ENCODE measurements at places on chromosomes 5 and 9. TPM values are rescaled to one million over a fixed set of nuclear protein-coding genes. Genes with fewer than 3 reads are reported as not detected.

DNA sequence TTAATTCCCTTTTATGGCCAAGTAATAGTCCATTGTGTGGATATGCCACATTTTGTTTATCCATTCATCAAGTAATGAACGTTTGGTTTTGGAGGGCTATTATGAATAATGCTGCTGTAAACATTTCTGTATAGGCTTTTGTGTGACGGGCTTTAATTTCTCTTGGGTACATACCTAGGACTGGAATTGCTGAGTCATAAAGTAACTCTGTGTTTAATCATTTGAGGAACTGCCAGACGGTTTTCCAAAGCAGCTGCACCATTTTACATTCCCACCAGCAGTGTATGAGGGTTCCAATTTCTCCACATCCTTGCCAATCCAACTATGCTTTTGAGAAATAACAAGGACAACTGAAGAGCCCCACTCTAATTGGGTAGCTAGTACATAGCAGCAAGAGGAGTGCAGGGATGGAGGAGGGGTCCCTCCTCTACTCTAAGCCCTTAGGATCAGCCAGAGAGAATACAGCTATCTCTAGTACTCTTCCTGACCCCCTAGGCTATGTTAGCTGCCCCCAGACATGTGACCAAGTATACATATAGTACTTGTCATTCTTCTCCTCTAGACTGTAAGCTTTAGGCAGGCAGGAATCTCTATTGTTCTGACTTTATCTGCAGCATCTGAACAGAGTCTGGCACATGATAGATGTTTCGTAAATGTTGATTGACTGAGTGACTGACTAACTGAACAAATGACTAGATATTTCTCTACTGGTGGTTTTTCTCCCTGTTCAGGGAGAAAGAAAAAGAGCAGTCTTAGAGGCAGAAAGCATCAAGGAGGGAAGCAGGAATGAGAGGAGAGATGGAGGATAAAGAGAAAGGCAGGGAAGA lies 22.1 kb upstream of the MATR3 start:
- DNase-seq = no peak

DMRT3 gene
- 0.26 TPM for total RNA-seq

CCT5 gene
- total RNA-seq = 104 TPM

DNA sequence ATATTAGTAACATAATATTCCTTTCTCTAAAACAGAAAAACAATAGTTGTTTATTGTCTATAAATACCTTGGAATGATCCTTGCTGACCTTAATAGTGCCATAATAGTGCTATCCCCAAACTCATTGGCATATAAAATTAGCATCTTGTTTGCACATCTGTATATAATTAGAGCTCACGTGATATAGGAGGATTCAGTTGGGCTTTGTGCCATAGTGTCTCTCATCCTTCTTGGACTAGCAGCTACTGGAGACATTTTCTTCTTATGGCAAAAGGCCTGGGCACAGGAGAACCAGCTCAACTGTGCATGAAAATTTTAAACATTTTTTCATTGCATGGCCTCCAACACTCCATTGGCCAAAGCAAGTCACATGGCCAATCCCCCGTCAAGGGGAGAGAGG lies 342.5 kb downstream of the SPATA31D1 start:
- DNase-seq = no peak

GRCh38 chr9:131178382-131178781 lies 53.0 kb downstream of the NUP214 start:
- DNase-seq = peak; percentile 63

PCDHA6 gene
- total RNA-seq = 0.45 TPM

- peak; percentile 78 for DNase-seq
These were observed 750 bp downstream of the DNM1 start for GRCh38 chr9:128203707-128204551.

NEUROG1 gene
- not detected for total RNA-seq

LRRC19 gene
- not detected for total RNA-seq

- no peak for DNase-seq
These were observed 101.1 kb upstream of the ZNF366 start for GRCh38 chr5:72608297-72608696.

- DNase-seq = no peak
These were observed 35.8 kb downstream of the ZNF782 start for GRCh38 chr9:96818533-96818932.

GRCh38 chr5:103693517-103693916 lies 130.9 kb upstream of the NUDT12 start:
- no peak for DNase-seq

GRCh38 chr5:75550597-75550996 lies 38.9 kb downstream of the POLK start:
- DNase-seq = no peak

IL4 gene
- not detected for total RNA-seq

NPR3 gene
- total RNA-seq = 15.2 TPM

DCTN4 gene
- total RNA-seq = 66.4 TPM

DNA sequence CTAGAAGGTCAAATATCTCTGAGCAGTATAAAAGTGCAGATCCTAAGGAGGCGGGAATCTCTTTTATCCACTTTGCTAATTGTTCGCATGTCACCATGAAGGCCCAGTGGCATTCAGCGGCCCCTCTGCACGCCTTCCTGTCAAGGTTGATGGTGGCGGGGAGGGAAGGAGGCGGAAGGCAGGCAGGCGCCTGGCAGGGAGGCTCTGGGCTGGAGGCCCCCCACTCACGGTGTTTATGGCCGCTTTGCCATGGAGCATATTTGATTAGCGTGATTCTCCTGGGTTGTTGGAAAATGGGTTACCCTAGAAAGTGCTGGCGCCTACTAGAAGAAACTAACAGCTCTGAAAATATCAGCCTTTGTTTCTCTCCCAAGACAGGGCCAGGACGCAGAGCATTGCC lies 209.6 kb downstream of the FSTL4 start:
- DNase-seq = peak; percentile 21

GARIN3 gene
- total RNA-seq = not detected

DNA sequence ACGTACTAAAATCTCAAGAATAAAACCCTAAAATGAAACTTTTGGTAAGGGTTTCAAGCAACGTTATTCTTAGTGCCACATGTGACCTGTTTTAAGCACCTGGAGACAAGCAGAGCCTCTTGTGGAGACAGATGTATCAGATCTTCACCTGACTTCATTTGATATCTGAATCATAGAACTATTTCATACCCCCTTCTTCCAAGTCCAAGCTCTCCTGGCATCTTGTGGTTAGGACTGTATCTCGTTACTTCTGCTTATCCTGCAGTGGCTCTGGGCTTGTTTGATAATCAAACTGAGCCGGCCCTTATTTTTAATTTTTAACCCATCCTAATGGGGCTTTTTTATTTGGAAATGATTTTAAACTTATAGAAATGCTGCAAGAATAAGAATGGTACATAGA lies 11.1 kb upstream of the FSD1L start:
- DNase-seq = no peak

GRCh38 chr5:87946271-87946670 lies 322.4 kb downstream of the TMEM161B start:
- no peak for DNase-seq

RAPGEF1 gene
- total RNA-seq = 93.2 TPM

- no peak for DNase-seq
These were observed 6.8 kb downstream of the RASEF start for GRCh38 chr9:83056174-83056573.

- peak; percentile 40 for DNase-seq
These were observed 37.5 kb upstream of the GFPT2 start for GRCh38 chr5:180390441-180391190.

OR1J2 gene
- total RNA-seq = not detected

- DNase-seq = no peak
These were observed 176.8 kb downstream of the MACROH2A1 start for GRCh38 chr5:135222171-135222681.

DNA sequence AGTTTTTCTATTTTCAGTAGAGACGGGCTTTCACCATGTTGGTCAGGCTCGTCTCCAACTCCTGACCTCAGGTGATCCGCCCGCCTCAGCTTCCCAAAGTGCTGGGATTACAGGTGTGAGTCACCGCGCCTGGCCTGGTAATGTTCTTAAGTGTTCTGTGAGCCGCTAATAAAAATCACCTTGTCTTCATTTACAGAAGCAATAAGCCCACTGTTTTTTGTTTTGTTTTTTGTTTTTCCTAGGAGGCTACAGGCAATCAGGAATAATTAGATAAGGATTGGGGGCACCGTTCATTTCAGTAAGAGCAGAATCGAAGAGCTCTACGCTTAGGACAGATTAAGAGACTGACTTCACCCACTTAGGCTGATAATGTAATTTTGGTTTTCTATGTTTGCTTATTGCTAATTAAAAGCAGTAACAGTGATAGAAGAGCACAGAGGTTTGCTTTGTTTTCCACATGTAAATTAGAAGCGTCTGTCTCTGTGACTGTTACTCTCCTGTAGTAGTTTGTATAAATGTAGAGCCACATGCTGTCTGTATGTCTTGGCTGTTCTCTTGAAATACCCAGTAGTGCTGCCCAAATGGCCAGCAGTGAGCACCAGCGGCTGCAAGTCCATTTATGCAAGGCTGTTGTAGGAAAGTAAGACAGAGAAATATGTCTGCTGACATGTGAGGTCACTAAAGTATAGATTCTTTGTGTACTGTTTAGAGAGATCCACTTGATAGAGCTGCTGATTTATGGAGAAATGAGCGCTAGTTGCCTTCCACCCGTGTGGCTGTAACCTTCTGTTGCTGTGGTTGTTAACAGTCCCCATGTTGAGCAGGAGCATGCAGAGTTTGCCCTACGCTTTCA lies 30.5 kb downstream of the TRIO start:
- no peak for DNase-seq

DNA sequence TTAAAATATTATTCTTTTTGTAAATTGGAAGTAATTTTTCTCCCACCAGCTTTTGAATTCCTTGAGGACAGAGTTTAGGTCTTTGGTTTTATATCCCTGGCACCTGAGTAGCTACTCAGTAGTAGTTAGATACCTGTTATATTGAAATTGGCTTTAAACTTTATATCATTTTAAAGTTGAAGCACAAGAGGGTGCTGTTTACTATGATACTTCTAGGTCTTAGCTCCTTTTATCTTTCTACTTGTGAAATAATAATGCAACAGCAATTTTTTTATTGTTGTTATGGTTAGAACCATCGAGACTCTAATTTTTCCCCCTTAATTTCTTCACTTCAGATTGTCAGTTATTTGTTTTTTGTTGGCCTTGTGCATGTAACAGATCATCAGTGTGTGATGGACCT lies 46.3 kb downstream of the AP3S1 start:
- no peak for DNase-seq

- no peak for DNase-seq
These were observed 130.9 kb downstream of the NFIB start for GRCh38 chr9:14183001-14183400.

- no peak for DNase-seq
These were observed 14.7 kb upstream of the NOTCH1 start for GRCh38 chr9:136560586-136560985.

DNA sequence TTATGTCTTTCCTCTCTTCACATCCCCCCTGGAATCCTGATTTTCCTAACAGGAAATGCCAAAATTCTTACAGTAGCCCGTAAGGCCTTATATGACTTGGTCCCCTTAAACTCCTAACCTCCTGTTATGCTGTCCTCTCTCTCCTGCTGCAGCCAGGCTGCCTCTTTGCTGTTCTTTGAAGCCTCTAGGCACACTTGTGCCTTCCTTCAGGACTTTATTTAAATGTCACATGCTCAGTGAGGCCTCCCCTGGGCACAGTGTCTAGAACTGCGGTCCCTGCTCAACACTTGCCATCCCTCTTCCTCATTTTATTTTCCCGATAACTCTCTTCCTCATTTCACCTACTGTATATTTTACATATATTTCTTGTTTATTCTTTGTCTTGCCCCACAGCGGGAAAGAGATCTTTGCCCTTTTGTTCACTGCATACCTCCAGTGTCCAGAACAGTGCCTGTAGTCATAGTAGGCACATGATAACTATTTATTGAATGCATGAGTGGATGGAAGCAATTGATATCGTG lies 5.5 kb upstream of the SHB start:
- no peak for DNase-seq

DNA sequence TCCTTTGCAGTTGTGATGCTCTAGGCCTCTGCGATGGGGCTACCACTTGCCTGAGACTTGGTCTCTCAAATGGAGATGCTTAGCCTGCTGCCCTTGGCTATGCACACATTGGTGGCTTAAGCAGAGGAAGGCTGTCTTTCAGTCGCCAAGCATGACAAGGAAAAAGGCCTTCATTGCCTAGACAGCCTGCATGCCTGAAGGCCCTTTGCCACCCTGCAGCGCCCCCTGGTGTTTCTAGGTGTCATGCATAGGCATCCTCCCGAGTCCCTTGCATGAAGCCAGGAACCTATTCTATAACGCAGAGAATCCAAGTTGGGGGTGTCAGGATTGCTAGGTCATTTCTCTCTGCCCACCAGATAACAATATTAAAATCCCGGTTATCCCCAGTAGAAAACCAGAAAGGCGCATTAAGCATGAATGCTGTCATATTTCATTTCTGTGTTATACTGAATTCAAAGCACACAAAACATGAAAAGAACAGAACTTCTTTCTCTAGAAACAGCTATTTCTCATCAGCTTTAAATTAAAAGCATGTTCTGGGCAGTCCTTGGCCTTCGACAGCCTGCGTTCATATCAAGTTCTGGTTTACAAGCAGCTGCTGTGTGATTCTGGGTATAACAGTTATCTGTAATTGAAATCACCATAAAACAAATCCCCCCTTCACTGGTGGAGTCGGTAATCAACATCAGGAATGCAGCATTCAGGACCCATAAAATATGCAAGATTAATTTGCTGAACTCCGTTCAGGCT lies 59.7 kb upstream of the TRPC7 start:
- DNase-seq = peak; percentile 76

GRCh38 chr5:36312953-36313672 lies 11.4 kb upstream of the RANBP3L start:
- DNase-seq = no peak

DNA sequence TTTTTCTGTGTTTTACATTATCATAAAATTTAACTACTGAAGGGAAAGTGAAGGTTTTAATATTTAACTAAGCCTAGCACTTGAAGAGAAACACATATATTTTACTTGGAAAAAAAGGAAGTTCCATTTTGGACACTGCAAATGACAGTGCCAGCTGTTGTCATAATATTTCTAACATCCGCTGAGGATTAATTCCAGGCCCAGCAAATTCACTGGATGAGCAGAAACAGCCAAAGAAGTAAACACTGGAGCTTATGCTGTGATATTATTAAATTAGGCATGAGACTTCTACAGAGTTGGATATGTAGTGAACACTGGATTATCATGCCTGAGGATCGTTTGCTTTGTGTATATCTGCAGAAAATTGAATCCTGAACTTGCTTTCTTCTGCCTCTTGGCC lies 67.6 kb downstream of the GHR start:
- DNase-seq = no peak

PAEP gene
- total RNA-seq = not detected
